ENCODE measurements at places on chromosomes 7 and 10. TPM values are rescaled to one million over a fixed set of nuclear protein-coding genes. Genes with fewer than 3 reads are reported as not detected.

DNA sequence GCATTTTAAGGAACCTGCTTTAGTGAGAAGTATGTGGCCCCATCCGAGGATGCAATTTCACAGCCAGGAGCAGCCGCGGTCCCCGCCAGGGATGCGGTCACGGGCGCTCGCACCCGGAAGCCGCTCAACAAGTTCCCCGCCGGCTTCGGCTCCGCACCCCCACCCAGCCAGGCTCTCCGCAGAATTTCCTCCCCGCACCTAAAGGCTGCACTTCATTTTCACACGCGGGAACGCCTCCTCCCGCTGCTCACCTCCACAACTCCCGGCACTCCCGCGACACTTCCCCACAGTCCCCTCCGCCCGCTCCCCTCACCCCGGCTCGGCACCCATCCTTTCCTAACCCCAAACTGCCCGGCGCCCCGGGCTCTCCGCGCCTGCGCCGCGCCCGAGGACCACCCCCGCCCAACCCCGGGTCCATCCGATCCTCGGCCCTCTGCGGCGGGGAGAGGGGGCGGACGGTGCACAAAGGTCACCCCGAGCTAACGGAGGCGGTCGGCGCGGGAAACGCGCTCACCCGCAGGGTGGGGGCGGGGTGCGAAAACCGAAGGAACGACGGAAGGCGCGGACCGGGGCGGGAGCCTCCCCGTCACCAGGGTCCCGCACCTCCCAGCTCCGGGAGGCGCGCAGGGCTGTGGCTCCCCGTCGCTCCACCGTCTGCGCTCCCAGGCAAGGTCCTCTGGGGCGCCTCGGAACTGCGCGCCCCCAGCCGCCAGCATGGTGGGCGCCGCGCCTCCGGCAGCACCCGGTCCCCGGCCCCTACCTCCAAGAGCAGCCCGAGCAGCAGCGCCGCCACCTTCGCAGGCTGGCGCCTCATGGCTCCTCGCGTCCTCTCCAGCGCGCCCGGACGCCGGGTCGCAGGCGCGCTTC is 558 bp downstream of the VOPP1 start:
- peak; percentile 76 for DNase-seq

DNA sequence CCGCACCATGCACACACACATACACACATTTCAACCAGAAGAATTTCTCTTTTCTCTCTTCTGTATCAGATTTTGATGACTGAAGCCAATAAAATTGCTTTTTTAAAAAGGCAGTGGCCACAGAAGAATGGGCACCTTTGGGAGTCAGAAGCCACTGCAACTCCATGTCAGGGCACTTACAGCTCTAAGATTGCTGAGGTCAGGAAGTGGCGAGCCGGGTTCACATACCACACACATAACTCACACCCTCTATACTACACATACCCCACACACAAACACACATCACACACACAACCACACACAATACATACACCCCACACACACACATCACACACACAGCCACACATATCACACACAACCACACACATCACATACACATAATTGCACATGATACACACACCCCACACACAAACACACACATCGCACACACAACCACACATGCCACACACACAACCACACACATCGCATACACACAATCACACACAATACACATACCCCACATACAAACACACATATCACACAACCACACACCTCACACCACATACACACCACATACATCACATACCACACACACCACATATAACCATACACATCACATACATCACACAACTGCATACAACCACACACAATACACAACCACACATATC is 31.2 kb downstream of the GPRIN2 start:
- peak; percentile 48 for DNase-seq

GRCh38 chr10:31186225-31187000 is 132.6 kb upstream of the ZEB1 start:
- no peak for DNase-seq

- DNase-seq = no peak
These were observed 217.9 kb downstream of the SKAP2 start for GRCh38 chr7:26646336-26647048.

DNA sequence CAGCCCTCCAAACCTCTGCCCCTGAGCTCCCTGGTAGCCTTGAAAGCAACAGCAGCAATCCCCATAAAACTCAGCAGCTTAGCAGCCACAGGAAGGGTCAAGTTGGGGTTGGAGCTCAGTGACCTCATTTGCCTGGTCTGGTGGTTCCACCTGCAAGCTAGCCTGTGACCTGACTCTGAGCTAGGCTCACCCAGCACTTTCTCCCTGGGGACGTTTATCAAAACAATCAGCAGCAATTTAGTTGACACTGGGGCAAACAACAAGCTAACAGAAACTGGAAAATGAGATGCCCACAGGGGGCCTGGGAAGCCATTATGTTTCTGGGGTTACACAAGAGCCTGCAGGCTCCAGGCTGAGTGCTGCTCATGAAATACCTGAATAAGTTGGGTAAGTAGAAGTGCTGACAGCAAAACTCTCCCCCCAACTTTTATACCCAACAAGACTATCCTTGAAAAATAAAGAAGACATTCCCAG is 22.4 kb upstream of the CRYGN start:
- no peak for DNase-seq

GRCh38 chr7:36034020-36034419 is 119.0 kb upstream of the EEPD1 start:
- no peak for DNase-seq

MEIG1 gene
- total RNA-seq = 0.95 TPM

EVX1 gene
- not detected for total RNA-seq

VAX1 gene
- total RNA-seq = not detected
